ENCODE measurements at places on chromosomes 5 and 9.

- DNase-seq: no peak
Observed at GRCh38 chr5:95075111-95075510, 209.8 kb downstream of the MCTP1 start.

- peak; percentile 1 for DNase-seq
Observed at GRCh38 chr5:125607018-125607417, 816.2 kb upstream of the GRAMD2B start.

GRCh38 chr5:144369006-144369405, 198.3 kb downstream of the KCTD16 start:
- DNase-seq: no peak

GRCh38 chr5:149930749-149931574, 13.6 kb downstream of the PDE6A start:
- DNase-seq: no peak

DNA sequence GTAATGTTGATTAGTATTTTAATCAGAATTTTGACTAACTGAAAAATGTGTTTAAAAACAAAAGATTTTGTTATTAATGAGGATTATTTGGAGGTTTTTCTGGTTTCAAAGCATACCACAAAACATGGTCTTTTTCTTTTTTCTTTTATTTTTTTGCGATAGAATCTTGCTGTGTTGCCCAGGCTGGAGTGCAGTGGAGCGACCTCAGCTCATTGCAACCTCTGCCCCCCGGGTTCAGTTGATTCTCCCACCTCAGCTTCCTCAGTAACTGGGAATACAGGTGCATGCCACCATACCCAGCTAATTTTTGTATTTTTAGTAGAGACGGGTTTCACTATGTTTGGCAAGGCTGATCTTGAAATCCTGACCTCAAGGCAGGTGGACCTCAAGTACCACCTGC, 24.1 kb downstream of the SREK1 start:
- no peak for DNase-seq

GRCh38 chr9:69237702-69238295, 63.7 kb downstream of the TJP2 start:
- DNase-seq: no peak

DNA sequence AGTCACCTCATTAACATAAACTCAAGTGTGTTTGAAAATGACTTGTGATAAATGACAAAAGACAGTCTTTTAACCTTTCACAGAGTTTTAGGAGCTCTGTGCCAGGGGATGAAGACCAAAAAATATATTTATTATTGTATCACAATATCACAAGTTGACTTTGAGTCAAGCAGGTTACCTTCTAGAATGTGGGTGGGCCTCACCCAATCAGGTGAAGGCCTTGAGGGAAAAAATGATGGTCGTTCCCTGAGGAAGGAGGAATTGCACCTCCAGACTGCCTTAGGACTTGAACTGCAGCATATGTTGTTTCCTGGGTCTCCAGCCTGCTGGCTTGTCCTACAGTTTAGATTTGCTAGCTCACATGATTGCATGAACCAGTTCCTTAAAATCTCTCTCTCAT, 41.6 kb upstream of the PANK3 start:
- no peak for DNase-seq

DNA sequence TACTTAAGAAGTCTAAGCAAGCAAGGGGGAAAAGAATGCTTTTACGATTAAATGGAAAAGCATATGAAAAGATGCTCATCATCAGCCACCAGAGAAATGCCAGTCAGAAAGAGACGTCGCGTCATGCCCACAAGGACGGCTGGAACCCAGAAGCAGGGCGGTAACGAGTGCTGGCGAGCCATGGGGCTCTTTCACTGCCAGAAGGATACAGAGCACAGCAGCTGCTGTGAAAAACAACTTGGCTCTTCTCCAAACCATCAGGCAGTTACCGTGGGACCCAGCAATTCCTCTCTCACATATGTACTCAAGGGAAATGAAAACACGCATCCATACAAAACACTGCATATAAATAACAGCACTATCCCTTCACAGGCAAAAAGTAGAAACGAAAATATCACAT, 95.5 kb downstream of the CAMSAP1 start:
- no peak for DNase-seq

- peak; percentile 55 for DNase-seq
Observed at GRCh38 chr9:99778308-99778707, 43.4 kb upstream of the NR4A3 start.

- no peak for DNase-seq
Observed at GRCh38 chr5:168239325-168239724, 52.1 kb upstream of the WWC1 start.

DNA sequence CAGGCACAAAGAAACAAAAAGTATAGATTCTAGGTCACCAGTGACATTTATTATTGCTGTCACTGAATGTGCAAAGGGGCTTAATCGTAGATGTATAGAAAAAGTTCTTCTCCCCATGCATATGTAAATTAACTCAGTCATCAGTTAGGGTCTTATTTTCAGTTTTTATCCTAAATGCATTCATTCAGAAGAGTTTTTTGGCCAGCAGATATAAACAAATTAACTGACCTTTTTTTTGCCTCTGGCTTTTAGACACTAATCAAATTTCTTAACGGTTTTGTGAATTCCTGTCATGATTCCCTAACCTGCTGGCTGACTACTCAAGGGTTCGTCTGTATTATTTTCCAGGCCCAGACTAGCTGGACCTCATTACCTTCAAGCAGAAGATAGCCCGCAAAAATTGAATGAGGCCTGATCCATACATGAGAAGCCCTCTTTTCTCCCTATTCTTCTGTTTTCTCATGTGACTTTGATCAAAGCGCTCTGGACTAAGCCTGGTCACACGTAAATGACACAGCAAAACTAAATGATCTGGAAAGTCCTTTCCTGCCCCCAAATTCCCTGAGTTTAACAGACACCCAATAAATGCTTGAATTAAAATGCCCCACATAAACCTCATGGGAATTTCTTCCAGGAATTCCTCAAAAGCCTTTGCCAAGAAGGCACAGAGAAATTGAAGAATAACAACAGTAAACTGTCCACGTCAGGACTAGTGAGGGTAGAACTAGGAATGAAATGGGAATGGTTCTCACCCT, 83.7 kb downstream of the MYO10 start:
- no peak for DNase-seq

Data from GM04504 (cell line).